ENCODE measurements at places on chromosomes 16 and 17. TPM values are rescaled to one million over a fixed set of nuclear protein-coding genes. Genes with fewer than 3 reads are reported as not detected.

The MT1G gene
- 15.3 TPM for total RNA-seq

The VPS35 gene
- total RNA-seq = 100 TPM

The AXIN2 gene
- 2.5 TPM for total RNA-seq

The CDRT15L2 gene
- not detected for total RNA-seq

The PRSS27 gene
- total RNA-seq = 1.4 TPM

The CRHR1 gene
- not detected for total RNA-seq

The GAS2L2 gene
- 0.15 TPM for total RNA-seq

The CD79B gene
- total RNA-seq = 23.4 TPM

The VAT1L gene
- not detected for total RNA-seq

The GRAPL gene
- 1.4 TPM for total RNA-seq

The TRIM25 gene
- 65.6 TPM for total RNA-seq

The CCL16 gene
- not detected for total RNA-seq

The PDP2 gene
- total RNA-seq = 28.9 TPM

The SHISA9 gene
- total RNA-seq = not detected

The SPHK1 gene
- total RNA-seq = 24.4 TPM

The TTLL6 gene
- total RNA-seq = not detected

The PIRT gene
- total RNA-seq = not detected

The C16orf92 gene
- not detected for total RNA-seq

The CARD14 gene
- total RNA-seq = not detected

The PIPOX gene
- 1.8 TPM for total RNA-seq

The CD300LG gene
- not detected for total RNA-seq

The DOC2A gene
- total RNA-seq = 0.84 TPM

The NPIPA2 gene
- total RNA-seq = not detected

The ZSCAN10 gene
- not detected for total RNA-seq

The CIBAR2 gene
- not detected for total RNA-seq

The NPIPB9 gene
- total RNA-seq = 2.3 TPM

The KCNG4 gene
- not detected for total RNA-seq

The FOXJ1 gene
- 0.99 TPM for total RNA-seq

The SALL1 gene
- not detected for total RNA-seq

The LITAF gene
- 183 TPM for total RNA-seq

The TCAP gene
- 0.82 TPM for total RNA-seq

The KAT7 gene
- 60.5 TPM for total RNA-seq

The ABCC12 gene
- not detected for total RNA-seq

The FBXW10B gene
- 1.0 TPM for total RNA-seq

The NTN3 gene
- total RNA-seq = not detected

The GSPT1 gene
- 243 TPM for total RNA-seq

The PLCD3 gene
- 4.6 TPM for total RNA-seq

The DPEP3 gene
- 0.40 TPM for total RNA-seq

The MPP2 gene
- 1.7 TPM for total RNA-seq

The SPNS3 gene
- total RNA-seq = 20.5 TPM

The TMEM238L gene
- not detected for total RNA-seq

The ZNF624 gene
- 4.4 TPM for total RNA-seq

The SULT1A4 gene
- total RNA-seq = 2.1 TPM

The KIAA0513 gene
- 7.1 TPM for total RNA-seq

The FBXW10 gene
- total RNA-seq = 0.19 TPM

The CBX8 gene
- total RNA-seq = 3.2 TPM

The SCGB1C2 gene
- total RNA-seq = not detected

The KIFC3 gene
- 3.1 TPM for total RNA-seq
